ENCODE measurements at places on chromosomes 2 and 18. TPM values are rescaled to one million over a fixed set of nuclear protein-coding genes. Genes with fewer than 3 reads are reported as not detected.

GRCh38 chr18:25516121-25516520, 164.2 kb upstream of the ZNF521 start:
- no peak for DNase-seq
- no peaks in the 10 kb centered on the region for H3K36me3 ChIP-seq
- H3K4me1 ChIP-seq, result no peaks in the 10 kb centered on the region
- H3K27ac ChIP-seq, result no peak overlapping the region
- H3K4me3 ChIP-seq, result no peak overlapping the region
- H3K27me3 ChIP-seq, result no peaks in the 10 kb centered on the region

DNA sequence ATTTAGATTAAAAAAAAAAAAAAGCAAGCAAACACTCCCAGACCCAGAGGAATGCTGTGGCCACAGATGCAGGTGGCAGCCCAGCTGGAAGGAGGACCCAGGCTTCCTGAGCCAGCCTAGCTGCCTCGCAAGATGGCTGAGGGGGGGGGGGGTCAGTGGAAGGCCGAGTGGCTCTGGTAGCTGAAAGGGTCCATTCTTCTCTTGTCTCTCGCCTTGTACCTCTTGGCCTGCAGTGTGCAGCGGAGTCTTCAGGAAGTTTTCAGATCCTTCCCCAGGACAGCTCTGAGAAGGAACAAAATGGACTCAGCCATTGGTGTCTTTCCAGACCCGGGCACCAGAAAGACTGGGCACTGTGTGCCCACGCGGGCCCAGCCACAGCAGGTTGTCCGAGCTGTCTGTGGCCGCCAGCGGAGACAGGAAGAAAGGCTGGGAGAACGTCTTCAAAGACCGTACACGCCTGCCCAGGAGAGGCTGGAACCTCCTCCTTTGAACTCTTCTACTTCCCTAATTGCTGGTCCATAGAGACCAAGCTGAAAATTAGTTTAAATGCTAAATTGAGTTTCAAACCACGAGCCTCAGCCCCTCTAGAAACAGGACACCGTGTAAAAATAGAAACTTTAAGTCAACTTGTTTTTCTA, 21.3 kb downstream of the APCDD1 start:
- H3K36me3 ChIP-seq, result no peaks in the 10 kb centered on the region
- H3K4me3 ChIP-seq, result no peak overlapping the region
- H3K27ac ChIP-seq, result no peak overlapping the region
- no peaks in the 10 kb centered on the region for H3K27me3 ChIP-seq

DNA sequence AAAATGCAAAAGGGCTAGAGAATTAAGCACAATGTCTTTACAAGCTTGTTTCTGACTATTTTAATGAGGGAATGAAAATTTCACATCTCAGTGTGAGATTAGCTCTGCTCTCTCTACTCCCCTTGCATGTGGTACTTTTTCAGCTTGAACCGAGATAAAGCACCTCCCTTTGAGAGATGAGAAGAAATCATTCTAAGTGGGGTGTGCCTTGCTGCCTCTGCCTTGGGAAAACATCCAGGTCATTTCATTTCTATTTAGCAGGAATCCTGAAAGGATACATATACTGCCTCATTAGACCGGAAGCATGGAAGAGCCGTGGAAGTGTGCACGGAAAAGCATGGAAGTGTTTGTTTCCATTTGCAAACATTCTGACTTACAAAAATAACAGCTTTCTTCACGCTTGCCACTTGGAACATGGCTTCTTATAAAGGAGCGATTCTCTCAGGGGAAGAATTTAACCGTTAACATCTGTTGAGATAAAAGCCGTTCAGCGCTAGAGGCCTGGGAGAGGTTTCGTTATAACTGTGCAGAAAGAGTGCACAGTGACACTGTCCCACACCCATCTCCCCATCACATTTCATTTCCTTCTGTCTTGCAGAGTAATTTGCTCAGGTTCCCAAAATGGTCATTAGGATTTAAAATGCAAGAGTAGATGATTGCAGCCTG, 16.7 kb downstream of the NOSTRIN start:
- no peaks in the 10 kb centered on the region for H3K36me3 ChIP-seq
- no peaks in the 10 kb centered on the region for H3K27me3 ChIP-seq
- no peak overlapping the region for H3K4me3 ChIP-seq
- DNase-seq, result no peak
- H3K4me1 ChIP-seq, result no peaks in the 10 kb centered on the region

GRCh38 chr2:4908461-4908860, 783.7 kb upstream of the SOX11 start:
- DNase-seq, result no peak
- H3K4me3 ChIP-seq, result no peak overlapping the region
- no peaks in the 10 kb centered on the region for H3K36me3 ChIP-seq
- H3K4me1 ChIP-seq, result no peaks in the 10 kb centered on the region
- no peaks in the 10 kb centered on the region for H3K27me3 ChIP-seq
- no peak overlapping the region for H3K27ac ChIP-seq

- no peaks in the 10 kb centered on the region for H3K27me3 ChIP-seq
- no peak overlapping the region for H3K4me3 ChIP-seq
- H3K27ac ChIP-seq, result no peak overlapping the region
- no peaks in the 10 kb centered on the region for H3K36me3 ChIP-seq
These were observed 7.8 kb downstream of the CCDC74A start for GRCh38 chr2:131535526-131535925.

Gene FBXO15
- 0.83 TPM for total RNA-seq

DNA sequence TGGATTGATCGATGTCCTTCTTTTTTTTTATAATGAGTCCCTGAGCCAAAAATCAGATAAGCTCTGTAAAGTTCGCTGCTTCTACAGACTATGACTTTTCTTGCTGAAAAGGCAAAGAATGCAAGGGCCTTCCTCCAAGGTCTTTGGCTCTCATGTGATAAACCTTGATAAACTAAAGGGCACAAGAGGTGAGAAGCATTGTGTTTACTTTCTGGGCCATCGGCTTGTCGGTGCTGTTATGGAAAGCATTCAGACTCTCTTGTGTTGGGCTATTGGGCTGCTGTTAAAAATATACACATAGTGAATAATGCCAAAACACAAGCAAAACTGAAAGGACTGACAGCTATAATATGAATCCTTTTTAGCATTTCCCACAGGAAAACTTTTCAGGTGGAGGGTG, 472.4 kb upstream of the SPHKAP start:
- no peak overlapping the region for H3K27ac ChIP-seq
- no peak overlapping the region for H3K4me3 ChIP-seq
- DNase-seq, result no peak
- H3K36me3 ChIP-seq, result no peaks in the 10 kb centered on the region

DNA sequence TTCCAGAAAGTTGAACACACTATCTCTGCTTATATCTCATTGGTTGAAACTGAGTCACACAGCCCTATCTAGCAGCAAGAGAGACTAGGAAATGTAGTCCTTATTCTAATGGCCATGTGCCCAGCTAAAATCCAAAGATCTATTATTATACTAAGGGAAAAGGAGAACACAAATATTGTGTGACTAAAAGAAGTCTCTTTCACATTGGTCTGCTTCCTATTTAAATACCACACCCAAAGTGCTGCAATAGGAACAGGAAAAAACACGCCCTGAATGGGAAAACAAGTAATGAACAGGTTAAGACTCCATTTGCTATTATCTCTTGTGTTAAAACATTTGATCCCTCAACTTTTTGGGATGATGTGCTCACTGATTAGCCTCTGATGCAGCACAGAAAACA, 86.8 kb upstream of the BARD1 start:
- H3K4me1 ChIP-seq, result no peaks in the 10 kb centered on the region
- no peak for DNase-seq
- H3K27ac ChIP-seq, result no peak overlapping the region
